Renal pelvis (tissue), 12 donors: ENCODE measurements at places on chromosomes 3 and 15.

DNA sequence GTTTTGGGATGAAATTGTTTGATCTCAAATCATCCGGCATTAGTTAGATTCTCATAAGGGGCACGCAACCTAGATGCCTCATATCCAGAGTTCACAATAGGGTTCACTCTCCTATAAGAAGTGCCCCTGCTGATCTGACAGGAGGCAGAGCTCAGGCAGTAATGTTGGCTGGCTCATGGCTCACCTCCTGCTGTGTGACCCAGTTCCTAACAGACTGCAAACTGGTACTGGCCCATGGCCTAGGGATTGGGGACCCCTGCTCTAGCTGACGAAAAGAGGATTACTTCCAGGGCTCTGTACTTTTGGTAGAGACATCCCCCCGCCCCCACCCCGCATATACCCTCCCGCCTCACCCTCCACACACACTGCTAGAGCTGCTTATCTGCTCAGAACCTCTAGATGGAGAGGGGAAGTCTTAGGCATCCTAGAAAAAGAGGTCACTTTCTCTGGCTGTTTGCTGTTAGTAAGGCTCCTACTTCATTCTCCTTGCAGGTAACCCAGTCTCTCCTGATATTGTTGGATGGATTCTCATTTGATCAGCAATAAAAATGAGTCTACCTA, 923.1 kb downstream of the CADM2 start:
- no peak for DNase-seq

- DNase-seq: no peak
These were observed 331.6 kb downstream of the PYDC2 start for GRCh38 chr3:191792580-191792979.

DNA sequence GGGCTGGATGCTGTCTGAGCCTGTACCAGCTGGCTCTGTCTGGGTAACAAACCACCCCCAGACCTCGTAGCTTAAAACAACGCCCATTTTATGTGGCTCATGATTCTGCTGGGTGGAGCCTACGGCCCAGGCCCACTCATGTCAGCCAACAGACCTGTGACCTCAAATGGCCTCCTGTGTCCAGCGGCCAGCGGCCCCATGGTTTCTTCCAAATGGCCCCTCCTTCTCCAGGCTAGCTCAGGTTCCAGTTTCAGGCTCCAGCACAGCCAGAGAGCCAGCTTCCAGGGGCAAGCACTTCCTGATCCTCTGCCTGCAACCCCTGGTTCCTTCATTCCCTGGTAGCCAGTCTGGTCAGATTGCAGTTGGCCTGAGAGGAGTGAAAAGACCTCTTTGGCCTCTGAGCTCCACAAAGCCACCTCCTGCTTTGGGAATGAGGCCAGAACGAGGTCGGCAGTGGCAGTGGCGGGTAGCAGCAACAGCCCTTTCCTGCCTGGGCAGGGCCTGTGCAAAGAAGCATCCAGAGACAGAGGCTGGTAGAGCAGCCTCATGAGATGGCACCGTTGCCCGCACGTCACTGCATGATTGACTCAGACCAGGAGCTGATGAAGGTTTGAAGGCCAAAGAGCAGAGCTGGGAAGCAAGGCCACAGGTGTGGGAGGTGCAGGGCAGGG, 21.0 kb upstream of the PLXNA1 start:
- no peak for DNase-seq

GRCh38 chr15:99706557-99707303, 26.5 kb downstream of the LYSMD4 start:
- no peak for DNase-seq

DNA sequence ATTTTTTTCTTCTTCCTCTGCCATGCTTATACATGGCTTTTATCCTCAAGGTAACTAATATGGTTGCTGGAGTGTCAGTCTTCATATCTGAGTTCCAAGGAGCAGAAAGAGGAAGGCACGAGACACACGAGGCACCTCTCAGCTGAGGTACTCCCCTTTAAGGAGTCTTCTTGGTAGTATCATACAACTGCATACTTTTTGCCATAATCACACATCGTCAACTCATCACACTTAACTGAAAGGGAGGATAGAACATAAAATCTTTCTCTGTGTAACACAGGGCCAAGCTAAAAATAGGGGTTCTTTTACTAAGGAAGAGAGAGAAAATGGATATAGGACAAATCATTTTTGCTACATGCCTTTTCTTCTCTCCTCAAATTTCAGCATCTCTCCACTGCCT, 104.2 kb downstream of the OXSM start:
- DNase-seq: no peak
